ENCODE measurements at places on chromosomes 3 and 15.

GRCh38 chr15:71256934-71257664 lies 141.8 kb downstream of the THSD4 start:
- DNase-seq = no peak

GRCh38 chr3:141544697-141545096 lies 57.9 kb downstream of the RASA2 start:
- DNase-seq = no peak

DNA sequence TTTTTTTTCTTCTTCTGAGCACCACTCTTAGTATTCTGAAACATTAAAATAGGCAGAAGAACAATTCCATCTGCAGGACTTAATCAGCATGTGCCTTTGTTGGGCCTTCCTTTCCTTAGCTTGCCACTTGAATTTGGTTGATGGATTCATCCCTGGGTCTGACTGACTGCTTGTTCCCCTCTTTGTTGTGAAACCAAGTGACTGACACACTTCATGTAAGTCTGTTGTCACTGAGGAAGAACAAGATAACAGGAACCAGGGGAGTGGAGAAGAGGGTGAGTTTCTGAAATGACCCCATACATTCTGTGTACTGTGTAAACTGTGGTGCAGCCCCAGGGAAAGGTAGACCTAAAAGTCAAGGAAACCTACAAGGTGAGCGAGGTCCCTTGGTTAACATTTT lies 188.7 kb upstream of the TBC1D5 start:
- no peak for DNase-seq

GRCh38 chr3:115673881-115674280 lies 50.6 kb downstream of the GAP43 start:
- no peak for DNase-seq

- no peak for DNase-seq
Measured at GRCh38 chr3:120420928-120421551, 29.8 kb downstream of the FSTL1 start.

- DNase-seq = no peak
Measured at GRCh38 chr3:197365586-197365985, 67.2 kb upstream of the DLG1 start.

GRCh38 chr15:82641129-82641798 lies 5.9 kb downstream of the CPEB1 start:
- no peak for DNase-seq

DNA sequence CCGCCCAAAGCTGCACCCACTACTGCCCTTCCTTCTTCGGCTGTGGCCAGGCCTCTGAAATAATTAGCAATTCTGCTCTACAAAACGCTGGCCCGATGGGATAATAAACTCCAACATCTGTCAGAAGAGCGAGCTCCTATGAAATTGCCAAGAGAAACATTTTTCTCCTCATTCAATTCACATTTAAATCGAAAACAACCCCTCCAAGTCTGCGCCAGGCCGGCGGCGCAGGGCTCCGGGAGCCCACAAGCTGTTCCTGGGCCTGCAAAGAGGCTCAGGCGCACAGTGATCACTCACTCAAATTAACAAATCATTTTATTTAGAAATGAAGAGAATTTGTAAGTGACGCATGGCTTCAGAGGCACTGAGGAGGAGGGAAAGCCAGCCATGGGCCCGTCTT lies 55.3 kb upstream of the TMEM115 start:
- DNase-seq = no peak

GRCh38 chr3:57587905-57588304 lies 9.2 kb downstream of the ARF4 start:
- DNase-seq = no peak

- DNase-seq = no peak
Measured at GRCh38 chr3:115975353-115975752, 352.0 kb downstream of the GAP43 start.

GRCh38 chr15:45891766-45892165 lies 256.9 kb downstream of the SQOR start:
- DNase-seq = no peak

- DNase-seq = no peak
Measured at GRCh38 chr3:11379824-11380701, 107.9 kb downstream of the ATG7 start.

DNA sequence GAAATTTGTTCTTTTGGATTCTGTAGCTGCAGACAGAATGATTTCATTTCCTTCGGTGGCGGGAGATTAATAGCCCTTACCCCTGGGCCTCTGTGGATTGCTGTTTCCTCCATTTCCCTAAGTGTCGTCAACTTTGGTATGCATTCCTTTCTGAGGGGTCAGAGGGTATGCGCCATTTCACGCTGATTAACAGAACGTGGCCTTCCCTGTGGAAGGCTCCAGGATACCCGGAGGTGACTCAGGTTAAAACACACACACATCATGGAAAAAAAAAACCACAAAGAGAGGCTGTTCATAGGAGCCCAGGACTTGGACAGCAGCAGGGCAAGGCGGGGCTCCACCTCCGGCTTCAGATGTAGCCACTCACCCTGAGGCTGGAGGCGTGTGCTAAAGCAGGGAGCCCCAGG lies 51.9 kb downstream of the EPHB1 start:
- DNase-seq = peak; percentile 75

- DNase-seq = no peak
Measured at GRCh38 chr3:4522947-4523346, 29.8 kb downstream of the ITPR1 start.

GRCh38 chr3:51942603-51943450 lies 664 bp downstream of the PARP3 start:
- peak; percentile 38 for DNase-seq

- DNase-seq = no peak
Measured at GRCh38 chr3:152706991-152707713, 127.8 kb upstream of the P2RY1 start.

GRCh38 chr3:169579116-169579710 lies 84.3 kb downstream of the MECOM start:
- no peak for DNase-seq

DNA sequence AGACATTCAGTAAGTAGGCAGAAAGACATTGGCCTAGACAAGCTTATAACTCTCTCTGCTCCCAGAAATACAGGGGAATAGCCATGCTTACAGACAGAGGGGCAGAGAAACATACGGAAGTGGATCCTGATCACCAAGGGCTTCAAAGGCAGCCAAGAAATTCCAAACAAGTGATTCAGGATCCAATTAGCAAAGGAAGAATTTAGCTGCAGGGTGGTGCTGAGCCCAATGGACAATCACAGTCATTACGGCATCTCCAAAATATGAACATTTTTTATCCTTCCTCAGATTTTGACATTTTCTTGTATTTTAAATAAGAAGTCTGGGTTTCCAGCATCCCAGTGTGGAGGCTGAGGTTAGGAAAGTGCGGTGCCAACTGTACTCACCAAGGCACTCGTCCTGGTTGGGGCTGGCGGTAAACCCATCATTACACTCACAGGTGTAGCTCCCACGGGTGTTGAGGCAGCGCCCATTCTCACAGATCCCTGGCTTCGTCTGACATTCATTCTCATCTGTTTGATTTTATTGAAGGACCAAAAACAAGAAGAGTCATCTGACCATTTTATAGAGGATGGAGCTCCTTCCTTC lies 96.8 kb downstream of the DUT start:
- peak; percentile 35 for DNase-seq

DNA sequence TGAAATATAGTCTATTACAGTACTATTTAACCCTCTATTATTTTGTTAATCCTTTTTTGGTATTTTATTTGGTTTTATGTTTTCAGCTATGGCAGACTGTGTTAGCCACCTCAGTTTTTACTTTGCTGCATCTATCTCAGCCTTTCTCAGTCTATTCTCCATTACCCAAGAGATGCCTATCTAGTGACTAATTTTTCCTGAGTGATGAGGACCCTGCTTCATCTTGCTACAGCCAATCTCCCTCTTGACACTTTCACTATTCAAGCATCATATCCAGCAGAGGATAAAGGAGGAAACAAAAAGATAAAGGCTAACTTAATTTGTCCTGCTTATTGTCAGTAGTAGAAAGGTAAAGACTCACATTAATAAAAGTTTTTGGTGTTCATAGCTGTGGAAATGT lies 141.8 kb upstream of the NECTIN3 start:
- DNase-seq = no peak

DNA sequence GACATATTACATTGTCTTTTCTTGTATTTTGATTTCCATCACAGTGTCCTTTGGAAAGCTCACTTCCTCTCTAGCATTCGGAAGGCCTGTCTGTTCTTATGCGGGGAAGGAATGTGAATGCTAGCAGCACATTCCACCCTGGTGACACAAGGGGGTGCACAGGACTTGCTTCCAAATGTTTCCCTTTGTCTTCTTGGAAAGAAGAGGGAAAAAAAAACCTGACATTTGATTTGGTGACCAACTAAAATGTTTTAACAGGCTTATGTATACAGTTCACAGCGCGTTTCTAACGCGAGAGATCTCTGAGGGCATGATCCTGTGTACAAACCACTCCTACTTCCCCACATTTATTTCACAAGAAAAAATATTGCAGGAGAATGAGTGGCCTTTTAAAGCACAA lies 107.6 kb upstream of the FXR1 start:
- no peak for DNase-seq

- no peak for DNase-seq
Measured at GRCh38 chr15:43930079-43930478, 103.3 kb downstream of the WDR76 start.

DNA sequence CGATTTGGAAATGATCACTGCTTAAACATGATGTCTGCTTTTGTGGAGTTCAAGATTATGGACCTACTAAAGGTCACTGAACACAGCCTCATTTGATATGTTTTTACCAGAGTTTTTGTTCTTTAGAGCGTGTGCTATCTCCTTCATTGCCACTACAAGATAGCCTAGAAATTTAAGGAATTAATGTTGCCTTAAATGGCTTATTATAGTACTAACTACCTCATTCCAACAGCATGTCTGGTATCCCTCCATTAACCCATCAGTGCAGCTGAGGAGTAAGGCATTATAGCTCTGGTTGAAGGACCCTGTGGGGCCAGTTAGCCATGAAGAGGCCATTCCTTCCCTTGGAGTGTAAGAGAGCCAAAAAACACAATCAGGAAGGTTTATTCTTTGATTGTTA lies 2.3 kb upstream of the FAM43A start:
- DNase-seq = no peak

DNA sequence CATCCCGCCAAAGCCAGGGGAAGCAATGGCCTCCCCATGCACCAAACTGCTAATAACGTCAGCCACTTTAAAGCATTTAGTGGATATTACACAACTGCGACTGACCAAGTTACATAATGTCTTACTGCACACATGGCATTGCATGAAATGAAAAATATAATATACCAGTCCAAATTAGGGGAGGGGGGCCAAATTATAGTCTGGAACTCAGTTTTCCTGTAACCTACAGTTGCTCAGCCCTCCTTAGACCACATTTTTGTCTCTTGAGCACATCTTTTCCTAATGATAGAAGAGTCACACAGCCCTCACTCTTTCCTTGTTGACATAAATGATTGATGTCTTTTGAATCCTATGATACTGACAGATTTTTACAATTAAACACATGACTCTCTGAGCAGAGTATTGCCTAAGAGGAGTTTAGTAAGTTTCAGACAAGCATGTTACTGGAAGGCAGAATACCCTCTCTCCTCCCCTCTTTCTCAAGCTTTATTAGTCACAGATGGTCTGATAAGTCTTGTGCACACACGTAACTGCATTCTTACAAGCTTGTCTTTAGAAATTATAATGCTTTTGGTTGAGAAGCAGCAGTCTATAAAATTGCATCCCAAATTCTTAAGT lies 1.1 kb upstream of the PLD1 start:
- DNase-seq = no peak

GRCh38 chr3:3129579-3129978 lies 2.8 kb downstream of the TRNT1 start:
- DNase-seq = no peak

- no peak for DNase-seq
Measured at GRCh38 chr3:176296066-176296597, 901.1 kb downstream of the TBL1XR1 start.

DNA sequence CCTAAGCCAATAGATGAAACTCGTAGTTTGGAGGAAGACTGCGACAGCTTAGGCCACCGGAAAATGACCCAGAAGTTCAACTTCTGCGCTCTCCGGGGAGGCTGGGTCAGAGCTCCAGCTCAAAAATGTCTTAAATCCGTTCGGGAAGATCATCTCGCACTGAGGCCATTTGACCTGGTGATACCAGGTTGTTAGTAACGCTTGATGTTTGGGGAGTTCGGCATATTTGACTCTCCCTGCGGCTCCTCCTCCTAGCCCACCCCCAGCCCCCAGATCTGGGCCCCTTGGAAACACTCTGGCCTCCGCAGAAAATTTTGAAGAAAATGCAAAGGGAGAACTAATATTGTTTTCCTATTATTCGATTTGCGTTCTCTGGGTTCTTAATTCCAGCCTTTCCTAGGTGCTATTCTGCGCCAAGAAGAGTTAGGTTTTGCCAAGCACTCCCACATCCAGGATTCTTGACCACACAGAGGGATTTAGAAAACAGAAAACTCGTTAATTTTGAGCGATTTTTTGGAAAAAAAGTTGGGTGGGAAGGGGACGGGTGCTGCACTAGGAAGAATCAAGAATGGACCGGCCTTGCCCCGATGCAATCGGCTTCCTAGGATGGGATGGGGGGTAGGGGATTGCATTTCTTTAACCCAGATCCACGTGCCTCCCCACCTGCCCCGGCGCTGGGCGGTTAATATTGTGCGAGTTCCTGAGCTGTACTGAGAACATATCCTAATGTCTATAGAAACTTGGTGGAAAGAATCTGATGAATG lies 50.0 kb downstream of the ZIC4 start:
- no peak for DNase-seq

- no peak for DNase-seq
Measured at GRCh38 chr3:105062853-105063252, 303.9 kb upstream of the ALCAM start.

GRCh38 chr3:158050461-158050860 lies 55.8 kb downstream of the SHOX2 start:
- no peak for DNase-seq

GRCh38 chr15:65085990-65086679 lies 9.6 kb downstream of the KBTBD13 start:
- no peak for DNase-seq

GRCh38 chr15:78999636-79000035 lies 54.8 kb upstream of the CTSH start:
- DNase-seq = no peak

DNA sequence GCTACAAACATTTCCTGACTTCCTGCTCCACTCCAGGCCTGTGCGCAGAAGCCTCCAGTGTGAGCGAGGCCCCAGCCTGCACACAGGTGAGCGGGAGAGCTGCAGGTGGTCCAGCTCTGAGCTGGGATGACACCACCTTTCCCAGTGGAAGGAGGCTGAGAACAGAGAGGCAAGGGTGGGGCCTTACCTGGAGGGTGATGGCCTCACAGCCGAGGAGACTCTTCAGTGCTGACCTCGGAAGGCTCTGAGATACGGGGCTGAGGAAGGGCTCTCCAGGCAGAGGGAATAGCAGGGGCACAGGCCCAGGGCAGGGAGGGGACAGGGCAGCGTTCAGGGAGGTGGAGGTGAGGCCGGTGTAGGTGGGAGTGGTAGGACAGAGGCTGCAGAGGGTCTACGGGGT lies 70.8 kb downstream of the EFCAB12 start:
- DNase-seq = no peak

Measured in T1000 (cell line).